ENCODE measurements at places on chromosomes 5 and 9.

DNA sequence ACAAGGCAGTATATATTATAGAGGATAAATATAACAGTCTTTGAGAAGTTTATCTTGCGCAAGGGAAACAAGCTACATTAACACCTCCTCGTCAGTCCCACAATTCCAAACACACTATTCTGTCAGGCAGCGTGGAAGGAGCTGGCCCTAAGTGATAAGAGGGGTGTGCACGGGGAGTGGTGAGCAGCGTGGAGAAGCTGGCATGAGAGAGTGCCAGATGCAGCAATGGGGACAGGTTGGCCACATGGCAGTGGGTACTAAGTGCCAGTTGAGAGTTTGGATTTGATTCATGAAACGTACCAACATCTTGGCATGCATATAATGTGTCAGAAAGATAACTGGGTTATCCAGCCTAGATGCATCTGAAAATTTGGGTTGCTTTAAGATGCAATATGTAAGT, 460.2 kb downstream of the ICE1 start:
- no peak for DNase-seq

GRCh38 chr5:57434227-57434640, 48.4 kb downstream of the ACTBL2 start:
- no peak for DNase-seq

DNA sequence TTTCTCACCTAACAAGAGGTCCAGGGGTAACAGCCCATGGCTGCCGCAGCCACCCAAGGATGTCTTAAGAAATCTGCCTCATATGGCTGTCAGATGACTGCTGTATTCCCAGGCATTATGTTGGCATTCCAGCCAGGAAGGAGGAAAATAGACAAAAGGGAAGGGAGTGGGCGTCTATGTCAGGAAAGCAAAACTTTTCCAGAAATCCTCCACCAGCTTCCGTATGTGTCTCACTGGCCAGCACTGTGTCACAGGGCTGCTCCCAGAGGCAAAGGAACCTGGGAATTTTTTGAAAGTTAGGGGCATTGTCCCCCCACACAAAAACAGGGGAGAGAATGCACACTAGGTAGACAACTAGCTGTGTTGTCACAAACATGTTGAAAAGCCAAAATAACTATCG, 7.3 kb downstream of the BHMT2 start:
- DNase-seq, result no peak

GRCh38 chr9:85898332-85898731, 42.6 kb upstream of the NAA35 start:
- DNase-seq, result no peak

GRCh38 chr5:83723031-83723430, 2.4 kb upstream of the HAPLN1 start:
- DNase-seq, result no peak

DNA sequence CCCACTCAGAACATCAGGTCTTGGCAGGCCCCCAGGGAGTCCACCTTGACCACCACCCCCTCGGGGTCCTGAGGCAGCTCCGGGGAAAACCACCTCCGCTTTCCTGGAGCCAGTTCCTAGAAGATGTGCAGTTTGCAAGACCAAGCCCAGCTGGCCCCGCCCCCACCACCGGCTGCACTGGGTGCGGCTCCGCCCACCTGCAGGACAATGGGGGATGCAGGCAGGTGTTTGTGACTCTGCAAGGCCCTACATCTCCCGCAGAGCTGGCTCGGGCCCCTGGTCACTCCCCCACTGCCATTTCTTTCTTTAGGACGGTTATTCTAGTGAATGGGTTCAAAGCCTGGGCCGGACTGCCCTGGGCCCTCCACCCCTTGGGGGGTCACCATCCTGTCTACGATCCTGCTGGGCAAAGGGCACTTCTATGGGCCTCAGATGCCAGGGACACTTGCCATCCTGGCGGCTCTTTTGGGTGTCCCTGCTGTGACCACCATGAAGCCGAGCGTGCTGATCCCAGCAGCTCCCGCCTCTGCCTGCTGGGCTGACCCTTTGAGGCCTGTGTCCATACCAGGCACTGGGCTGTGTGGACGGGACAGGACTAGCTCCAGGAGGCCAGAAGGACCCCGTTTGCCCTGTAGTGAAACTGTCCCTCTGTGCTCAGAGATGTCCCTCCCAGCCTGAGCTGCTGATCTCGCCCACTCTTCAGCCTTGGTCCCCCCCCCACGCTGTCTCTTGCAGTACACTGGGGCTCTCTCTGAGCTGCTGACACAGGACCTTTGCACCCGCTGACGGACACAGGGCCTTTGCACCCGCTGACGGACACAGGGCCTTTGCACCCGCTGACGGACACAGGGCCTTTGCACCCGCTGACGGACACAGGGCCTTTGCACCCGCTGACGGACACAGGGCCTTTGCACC, 5.9 kb upstream of the NACC2 start:
- no peak for DNase-seq

- no peak for DNase-seq
These were observed 48.2 kb upstream of the CACNA1B start for GRCh38 chr9:137829260-137829996.

DNA sequence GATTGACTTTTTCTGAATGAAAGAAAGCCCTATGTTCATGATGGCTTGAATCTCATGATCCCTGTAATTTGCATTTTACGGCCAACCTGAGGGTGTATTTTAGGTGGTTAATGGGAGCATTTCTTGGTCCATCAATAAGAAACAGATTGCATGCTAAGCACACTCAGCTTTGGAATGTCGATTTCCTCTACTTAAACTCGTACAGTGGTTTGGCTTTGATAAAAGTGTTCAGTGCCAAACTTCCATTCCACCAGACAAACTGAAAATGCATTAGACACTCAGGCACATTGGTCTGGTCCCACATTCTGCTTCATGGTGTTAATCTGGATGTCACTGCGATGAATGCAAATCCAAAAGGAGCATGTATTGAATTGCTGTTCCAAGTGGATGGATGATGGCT, 77.0 kb downstream of the VCAN start:
- no peak for DNase-seq

GRCh38 chr9:122124048-122124447, 30.9 kb upstream of the TTLL11 start:
- DNase-seq, result no peak

GRCh38 chr5:129664336-129664937, 83.5 kb upstream of the MINAR2 start:
- no peak for DNase-seq

DNA sequence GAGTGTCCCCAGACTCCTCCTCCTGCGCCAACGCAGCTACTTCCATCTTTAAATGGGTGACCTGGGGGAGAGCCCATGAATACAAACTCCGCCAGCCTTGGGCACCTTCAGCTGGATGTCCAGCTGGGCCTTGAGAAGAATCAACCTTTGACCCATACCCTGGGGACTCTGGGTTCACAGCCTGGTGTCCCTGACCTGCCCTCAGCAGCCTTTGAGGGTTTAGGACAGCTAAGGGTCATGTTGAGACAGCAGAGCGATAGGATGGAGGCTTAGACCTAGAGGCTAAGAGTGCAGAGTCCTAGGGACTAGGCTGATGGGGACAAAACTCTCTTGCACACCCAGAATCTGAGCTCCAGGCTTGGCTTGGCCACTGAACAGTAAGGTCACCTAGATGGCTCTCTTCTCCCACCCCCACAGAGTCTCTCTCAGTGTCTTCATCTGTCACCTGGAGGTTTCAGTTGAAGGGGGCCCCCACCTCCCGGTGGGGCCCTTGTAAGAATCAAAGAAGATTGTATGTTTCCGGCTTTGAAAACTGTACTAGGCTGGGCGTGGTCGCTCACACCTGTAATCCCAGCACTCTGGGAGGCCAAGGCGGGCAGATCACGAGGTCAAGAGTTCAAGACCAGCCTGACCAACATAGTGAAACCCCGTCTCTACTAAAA, 6.7 kb upstream of the AQP3 start:
- no peak for DNase-seq

- DNase-seq, result no peak
These were observed 416.4 kb downstream of the TLE4 start for GRCh38 chr9:79988126-79988525.

GRCh38 chr5:19406576-19407365, 581.2 kb downstream of the CDH18 start:
- DNase-seq, result no peak

DNA sequence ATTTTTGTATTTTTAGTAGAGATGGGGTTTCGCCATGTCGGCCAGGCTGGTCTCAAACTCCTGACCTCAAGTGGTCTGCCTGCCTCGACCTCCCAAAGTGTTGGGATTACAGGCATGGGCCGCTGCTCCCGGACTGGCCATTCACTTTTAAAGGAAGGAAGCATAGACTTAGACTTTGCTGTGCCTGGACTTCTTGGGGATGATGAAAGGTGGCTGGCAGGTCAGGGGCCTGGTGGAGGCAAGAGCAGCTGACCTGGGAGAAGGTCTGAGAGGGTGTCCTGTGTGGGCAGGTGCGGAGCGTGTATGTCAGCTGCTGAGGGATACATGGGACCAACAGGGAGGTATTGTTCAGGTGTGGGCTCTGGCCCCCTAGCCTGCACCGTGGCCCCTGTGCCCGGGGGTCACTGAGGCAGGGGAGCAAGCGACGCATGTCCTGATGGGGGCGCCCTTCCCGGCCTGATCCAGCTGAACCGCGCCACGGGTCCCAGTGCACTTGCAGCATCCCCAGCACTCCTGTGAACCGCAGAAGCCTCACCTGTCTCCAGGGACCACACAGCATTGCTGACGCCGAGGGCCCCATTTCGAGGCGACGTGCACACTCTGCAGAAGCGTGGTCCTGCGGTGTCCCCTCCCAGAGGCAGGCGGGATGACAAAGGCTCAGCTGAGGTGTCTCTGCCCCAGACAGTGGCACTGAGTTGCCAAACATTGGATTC, 23.1 kb downstream of the NDUFS6 start:
- no peak for DNase-seq

DNA sequence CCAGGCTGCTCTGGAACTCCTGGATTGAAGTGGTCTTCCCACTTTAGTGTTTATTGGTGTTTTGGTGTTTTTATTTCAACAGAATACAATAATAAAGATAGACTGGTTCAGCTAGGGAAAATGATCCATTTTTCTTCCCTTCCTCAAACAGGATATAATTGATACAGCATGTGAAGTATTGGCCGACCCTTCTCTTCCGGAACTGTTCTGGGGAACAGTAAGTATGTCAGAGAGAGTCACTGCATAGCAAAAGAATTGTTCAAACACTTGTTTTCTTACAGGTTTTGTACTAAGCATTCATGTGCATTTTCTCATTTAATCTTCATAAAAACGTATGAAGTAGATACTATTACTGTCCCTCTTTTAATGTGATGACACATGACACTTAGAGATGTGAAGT, 31.6 kb downstream of the NUP188 start:
- DNase-seq, result no peak

GRCh38 chr9:35714123-35714522, 17.9 kb downstream of the TLN1 start:
- no peak for DNase-seq

DNA sequence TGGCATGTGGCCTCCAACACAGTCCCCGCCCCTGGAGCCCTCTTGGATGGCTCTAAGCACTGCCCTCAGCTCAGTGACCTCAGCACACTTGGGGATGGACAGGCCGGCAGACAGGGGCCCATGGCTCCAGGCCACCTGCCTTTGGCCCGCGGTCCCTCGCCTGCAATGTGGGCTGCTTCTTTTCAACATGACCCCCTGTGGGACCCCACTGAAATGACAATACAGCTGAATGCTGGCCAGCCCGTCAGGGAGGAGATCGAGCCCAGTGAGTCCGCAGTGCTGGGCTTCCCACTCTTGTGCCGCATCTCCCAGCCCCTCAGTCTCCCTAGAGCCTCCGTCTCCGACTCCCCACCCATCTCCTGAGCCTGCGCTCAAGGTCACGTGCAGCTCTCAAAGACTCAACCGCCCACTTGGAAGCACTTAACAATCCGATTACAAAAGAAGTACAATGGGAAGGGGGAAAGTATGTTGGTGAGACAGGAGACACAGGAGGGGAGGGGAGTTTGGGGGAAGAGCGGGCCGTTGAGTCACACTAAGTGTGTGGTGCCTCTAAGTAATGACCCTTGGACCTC, 238.9 kb downstream of the HSPA4 start:
- DNase-seq, result no peak

DNA sequence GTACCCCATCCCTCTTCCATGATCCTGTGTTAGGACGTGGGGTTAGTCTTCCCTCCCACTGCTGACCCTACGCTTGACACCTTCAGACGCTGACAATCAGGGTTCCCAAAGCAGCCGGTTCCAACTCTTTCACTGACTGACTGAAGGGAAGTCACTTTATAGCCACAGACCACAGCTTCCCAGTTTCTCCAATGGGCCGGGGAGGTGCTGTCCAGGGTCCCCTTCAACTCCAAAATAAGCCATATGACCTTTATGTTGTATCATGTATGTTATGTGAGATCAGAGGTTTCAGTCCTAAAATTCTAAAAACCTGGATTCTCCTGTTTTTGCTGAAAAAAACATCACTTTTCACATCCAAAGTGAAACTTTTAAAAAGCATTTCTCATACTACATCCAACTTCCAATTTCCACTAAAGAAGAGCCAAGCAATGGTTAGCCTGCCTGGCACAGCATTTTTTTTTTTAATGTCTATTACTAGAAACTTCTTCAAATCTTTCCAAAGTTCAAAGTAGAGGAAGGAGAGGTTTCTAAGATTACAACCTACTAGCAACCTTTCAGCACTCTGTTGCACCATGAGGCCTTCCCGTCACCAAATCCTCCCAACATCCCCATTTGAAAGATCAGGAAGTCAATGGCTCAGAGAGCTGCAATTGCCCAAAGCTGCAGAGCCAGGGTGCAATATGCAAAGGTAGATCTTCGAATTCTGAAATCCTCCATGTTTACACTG, 5.2 kb downstream of the EPB41L4B start:
- DNase-seq, result no peak

- DNase-seq, result no peak
These were observed 44.1 kb upstream of the IL17B start for GRCh38 chr5:149423049-149423793.

- DNase-seq, result no peak
These were observed 88.6 kb upstream of the GAS1 start for GRCh38 chr9:87035879-87036278.

GRCh38 chr5:171913987-171914273, 92.5 kb downstream of the FBXW11 start:
- no peak for DNase-seq

GRCh38 chr5:51678330-51678729, 295.1 kb downstream of the ISL1 start:
- no peak for DNase-seq

GRCh38 chr5:66511491-66511890, 84.7 kb upstream of the MAST4 start:
- DNase-seq, result no peak

GRCh38 chr5:119347574-119347973, 8.2 kb upstream of the TNFAIP8 start:
- no peak for DNase-seq

GRCh38 chr5:141490271-141490670, 1.4 kb downstream of the PCDHGC5 start:
- DNase-seq, result no peak

GRCh38 chr5:58933891-58934628, 351.2 kb downstream of the RAB3C start:
- DNase-seq, result peak; percentile 2
